Caudate nucleus (tissue), 63 donors: ENCODE measurements at places on chromosomes 16 and 17.
A peak's percentile ranks its signal among the peaks of the same experiment; 100 is the strongest.

- peak; percentile 56 for DNase-seq
Observed at GRCh38 chr17:76385892-76386786, 1.7 kb downstream of the SPHK1 start.

DNA sequence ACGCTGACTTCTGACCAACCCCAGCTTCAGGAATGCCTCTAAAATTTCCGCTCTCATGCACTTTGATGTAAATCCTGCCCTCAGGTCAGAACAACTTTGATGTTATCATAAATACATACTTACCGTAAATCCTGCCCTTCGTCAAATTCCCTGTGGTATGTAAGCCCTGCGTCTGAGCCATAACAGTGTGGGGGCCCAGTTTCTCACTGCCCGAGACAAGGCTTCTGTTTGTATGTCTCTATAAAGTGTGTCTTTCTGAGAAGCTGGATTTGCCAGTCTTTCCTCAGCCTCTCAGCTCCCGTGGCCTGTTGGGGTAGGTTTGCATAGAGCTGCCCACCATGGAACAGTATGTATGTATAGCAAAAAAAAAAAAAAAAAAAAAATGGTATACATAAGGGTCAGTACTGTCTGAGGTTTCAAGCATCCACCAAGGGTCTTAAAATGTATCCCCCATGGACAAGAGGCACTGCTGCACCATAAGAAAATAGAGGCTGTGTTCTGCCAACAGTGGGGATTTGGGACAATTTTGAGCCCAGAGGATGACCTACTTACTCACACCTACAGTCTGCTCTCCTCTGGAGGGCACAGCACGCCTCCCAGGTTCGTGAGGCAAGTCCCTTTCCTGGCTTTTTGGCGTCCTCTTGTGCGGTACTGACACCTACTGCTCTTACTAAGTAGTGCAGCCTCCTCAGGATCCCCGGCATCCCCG, 17.5 kb downstream of the PRMT7 start:
- DNase-seq, result no peak

DNA sequence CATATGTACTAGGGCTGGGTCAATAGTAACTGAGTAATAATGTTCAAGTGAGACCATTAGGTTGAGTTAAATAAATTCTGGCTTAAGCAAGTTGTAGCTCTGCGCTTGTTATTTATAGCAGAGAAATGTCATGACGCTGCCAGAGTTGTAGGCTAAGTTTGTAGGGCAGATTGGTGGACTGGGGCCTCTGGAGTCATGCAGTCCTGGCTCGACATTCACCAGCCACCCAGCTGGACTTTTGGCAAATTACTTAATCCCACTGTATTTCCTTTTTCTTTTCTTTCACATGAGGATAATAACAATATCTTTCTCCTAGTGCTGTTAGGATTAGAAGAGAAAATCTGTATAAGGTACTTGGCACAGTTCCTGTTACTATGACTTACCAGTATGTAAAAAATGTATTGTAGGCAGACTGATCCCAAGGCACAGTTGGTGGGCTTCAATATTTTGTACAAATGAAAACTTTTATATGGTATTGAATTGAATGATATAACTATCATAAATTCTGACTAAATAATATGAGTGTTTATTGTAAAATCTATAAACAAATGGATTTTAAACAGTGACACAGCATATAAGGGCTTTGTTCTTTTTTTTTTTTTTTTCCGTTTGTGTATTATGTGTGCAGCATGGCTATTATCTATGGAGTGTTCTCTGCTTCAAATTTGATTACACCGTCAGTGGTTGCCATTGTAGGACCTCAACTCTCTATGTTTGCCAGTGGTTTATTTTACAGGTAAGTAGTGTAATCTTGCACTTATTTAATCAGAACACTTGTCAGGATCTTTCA, 2.6 kb downstream of the MFSD11 start:
- no peak for DNase-seq

GRCh38 chr17:75652934-75653549, 13.9 kb downstream of the RECQL5 start:
- DNase-seq, result no peak
